Vagina (tissue), 2 donors: ENCODE measurements at places on chromosomes 7 and 10. TPM values are rescaled to one million over a fixed set of nuclear protein-coding genes. Genes with fewer than 3 reads are reported as not detected.

The FGFR2 gene
- total RNA-seq, result 54.0 TPM

- no peak for DNase-seq
Observed at GRCh38 chr10:31769564-31769963, 159.1 kb downstream of the ARHGAP12 start.

The EPHA1 gene
- 51.3 TPM for total RNA-seq

- DNase-seq, result no peak
Observed at GRCh38 chr7:152579070-152579469, 96.9 kb downstream of the XRCC2 start.

The APBB1IP gene
- 7.4 TPM for total RNA-seq

DNA sequence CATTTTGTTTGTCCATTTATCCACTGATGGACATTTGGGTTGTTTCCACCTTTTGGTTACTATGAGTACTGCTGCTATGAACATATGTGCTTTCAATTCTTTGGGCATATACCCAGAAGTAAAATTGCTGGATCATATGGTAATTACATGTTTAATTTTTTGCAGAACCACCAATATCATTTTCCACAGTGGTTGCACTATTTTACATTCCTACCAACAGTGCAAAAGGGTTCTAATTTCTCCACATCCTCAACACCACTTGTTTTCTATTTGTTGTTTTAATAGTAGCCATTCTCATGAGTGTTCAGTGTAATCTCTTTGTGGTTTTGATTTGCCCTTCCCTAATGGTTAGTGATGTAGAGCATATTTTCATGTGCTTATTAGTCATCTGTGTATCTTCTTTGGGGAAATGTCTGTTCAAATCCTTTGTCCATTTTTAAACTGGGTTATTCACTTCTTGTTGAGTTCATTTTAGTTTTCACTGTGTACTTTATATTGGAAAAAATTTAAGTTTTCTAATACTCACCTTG is 101.9 kb downstream of the HIBADH start:
- DNase-seq, result no peak

The MAP3K8 gene
- total RNA-seq, result 16.5 TPM

DNA sequence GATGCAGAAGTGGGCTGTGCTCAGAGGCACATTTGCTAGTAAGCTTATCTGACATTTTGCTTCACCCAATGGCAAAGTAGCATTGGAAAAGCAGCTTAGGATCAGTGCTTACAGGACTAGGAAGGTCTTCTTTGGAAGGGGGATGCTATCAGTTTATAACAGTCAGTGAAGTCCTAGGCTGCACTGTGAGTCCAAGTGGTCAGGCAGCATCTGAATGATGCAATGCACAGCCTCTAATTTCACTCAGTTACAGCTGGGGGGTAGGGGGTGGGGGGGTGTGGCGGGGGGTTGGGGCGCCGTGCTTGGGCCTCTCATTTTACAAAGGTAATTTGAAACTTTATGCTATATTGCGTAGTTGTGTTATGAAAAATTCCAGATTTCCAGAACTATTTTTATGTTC is 652.3 kb upstream of the MGMT start:
- no peak for DNase-seq

GRCh38 chr7:92988941-92989545 is 128.7 kb downstream of the SAMD9 start:
- no peak for DNase-seq

The CDK14 gene
- total RNA-seq, result 21.6 TPM

The ABLIM1 gene
- total RNA-seq, result 176 TPM

DNA sequence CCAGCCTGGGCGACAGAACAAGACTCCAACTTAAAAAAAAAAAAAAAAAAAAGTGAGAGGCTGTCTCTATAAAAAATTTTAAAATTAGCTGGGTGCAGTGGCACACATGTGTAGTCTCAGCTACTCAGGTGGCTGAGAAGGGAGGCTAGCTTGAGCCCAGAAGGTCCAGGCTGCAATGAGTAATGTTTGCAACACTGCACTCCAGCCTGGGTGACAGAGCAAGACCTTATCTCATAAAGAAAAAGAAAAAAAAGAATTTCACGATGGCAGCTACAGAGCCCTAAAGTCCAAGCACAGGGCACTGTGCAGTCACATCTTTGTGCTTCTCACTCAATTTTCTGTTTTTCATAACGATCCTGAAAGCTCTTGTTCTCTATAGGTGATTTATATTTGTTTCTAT is 209.5 kb upstream of the KCTD7 start:
- DNase-seq, result no peak

DNA sequence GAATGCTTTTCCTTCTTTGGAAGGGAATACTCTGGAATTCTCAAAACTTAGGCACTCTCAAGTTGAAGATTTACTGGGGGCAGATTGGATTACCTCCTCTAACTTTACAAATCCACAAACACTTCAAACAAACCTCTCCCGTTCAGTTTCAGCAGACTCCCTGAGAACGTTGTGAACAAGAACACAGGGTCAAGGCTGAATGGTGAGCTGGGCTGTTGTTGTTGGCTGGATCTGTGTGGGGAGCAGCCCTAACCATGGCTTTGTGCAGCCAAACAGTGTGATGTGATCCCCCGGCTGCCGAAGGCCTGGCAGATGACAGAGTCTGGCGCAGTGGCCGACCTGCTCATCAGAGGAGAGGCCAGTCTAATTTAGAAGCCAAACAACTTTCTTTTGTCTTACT is 93.1 kb downstream of the BMPER start:
- no peak for DNase-seq

- no peak for DNase-seq
Observed at GRCh38 chr7:27101171-27101956, 1.1 kb downstream of the HOXA2 start.

DNA sequence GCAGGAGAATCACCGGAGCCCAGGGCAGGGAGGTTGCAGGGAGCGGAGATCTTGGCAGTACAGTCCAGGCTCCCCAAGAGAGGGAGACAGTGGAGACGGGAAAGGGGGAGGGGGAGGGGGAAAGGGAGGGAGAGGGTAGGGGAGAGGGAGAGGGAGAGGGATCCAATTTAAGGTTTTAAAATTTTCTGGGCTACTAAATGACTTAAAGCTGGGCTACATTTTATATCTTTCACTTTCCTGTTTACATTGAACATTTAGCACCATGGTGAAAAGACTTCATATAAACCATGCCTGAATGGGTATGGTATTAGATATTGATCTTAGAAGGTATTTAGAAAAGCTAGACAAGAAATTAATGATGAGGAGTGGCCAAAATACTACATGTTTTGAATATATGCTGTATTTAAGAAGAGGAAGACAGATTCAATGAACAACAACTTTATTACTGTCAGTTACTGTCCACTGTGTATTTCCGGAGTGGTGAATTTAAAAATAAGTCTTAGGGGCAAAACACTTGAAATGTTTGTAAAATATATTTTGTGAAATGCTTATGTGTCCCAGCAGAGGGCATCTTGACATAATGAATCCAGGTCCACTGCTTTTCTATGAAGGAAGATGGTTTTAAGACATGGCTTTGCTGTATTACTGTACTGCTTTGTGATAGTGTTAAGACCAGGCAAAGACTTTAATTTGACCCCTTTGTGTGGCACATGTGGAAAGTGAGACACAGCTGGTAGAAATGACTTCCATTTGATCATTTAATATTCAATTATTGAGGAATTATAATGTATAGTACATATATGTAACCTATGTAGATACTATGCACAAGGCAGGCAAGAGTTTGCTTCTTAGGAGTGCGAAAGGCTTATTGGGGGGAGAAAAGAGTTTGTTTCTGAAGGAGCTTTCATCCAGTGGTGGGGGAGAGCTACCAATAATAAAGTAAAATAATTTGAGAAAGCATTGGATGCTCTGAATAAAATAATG is 52.8 kb downstream of the NRF1 start:
- DNase-seq, result no peak
